HS-27A (cell line): ENCODE measurements at places on chromosomes 3 and 15.

DNA sequence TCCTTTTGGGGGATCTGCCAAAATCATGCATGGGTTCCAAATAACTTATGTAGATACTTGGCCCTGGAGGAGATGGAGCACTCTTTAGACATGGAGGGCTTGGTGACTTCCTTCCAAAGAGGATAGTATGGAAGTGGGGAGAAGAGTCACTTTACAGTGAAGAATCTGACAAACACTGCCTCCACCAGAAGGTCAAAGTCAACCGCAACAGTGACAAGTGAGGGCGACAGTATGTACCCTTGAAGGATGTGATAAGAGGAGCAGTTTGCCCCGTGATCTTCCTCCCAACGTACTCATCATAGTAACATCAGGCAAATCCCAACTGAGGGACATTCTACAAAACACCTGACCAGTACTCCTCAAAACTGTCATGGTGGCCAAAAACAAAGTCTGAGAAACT is 62.0 kb downstream of the LMCD1 start:
- DNase-seq = no peak

- no peak for DNase-seq
These were observed 4.0 kb upstream of the IL17RE start for GRCh38 chr3:9898467-9899241.

- no peak for DNase-seq
These were observed 554.4 kb downstream of the IGSF11 start for GRCh38 chr3:118480101-118480860.

- no peak for DNase-seq
These were observed 826.1 kb downstream of the AGBL1 start for GRCh38 chr15:86905625-86906256.

DNA sequence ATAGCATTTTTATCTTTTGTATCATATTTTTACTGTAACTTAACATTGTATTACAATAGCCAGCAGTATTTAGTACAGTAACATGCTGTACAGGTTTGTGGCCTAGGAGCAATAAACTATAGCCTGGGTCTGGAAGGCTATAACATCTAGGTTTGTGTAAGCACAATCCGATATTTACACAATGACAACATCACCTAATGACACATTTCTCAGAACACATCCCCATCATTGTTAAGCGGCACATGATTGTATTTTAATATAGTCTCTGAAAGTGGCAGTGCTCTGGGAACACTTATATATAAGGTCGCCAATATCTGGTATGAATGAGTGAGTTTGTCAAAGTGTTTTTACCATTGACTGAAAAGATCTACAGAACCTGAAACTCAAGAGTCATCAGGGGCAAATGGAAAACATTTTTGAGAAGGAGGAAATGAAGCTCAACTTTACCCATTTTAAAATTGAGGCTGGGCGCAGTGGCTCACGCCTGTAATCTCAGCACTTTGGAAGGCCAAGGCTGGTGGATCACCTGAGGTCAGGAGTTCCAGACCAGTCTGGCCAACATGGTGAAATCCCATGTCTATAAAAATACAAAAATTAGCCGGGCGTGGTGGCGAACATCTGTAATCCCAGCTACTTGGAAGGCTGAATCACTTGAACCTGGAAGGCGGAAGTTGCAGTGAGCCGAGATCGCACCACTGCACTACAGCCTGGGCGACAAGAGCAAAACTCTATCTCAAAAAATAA is 38.8 kb upstream of the TNFSF10 start:
- no peak for DNase-seq

DNA sequence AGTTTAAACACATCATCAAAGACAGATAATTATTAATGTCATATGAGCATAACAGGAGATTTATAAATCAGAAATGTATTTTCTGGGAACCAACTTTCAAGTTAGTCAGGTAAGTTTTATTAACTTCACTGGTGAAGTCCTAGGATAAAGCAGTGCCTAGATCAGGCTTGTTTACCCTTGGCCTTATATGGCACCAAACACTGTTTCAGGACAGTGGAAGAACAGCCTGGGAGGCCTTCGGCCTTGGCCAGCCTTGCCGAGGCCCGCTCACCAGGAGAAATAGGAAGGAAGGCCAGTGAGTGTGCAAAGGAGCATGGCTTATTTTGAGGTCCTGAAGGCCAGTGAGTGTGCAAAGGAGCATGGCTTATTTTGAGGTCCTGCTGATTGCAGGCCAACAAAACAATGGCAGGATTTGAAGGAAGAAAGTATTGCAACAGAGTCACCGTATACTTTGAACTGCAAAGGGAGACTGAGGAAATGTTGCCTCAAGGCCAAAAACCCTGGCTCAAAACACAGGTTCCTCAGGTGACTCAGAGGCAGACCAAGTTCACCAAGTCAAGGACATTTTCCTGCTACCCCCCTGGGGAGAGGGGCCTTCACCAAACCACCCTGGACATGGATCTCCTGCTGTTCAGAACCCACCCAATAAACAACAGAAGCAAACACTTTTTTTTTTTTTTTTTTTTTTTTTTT is 174.3 kb downstream of the TP63 start:
- no peak for DNase-seq

DNA sequence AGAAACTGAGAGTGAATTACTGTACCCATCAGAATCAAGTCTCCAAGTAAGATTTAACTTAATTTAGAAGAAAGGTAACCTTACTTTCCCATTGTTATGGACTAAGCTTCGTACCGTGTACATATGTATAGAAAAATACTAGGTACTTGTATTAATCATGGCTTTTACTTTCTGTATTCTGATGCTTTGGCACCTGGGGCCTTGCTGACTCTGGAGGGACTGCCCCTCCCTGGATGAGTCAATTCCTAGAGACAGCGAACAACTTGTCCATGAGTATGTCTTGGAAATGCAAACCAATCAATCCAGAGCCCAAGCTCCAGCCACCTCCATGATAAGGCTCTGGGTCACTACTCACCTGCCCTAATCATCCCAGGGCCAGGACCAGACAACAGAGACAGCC is 50.0 kb upstream of the DGKG start:
- no peak for DNase-seq

- DNase-seq = no peak
These were observed 45.0 kb upstream of the FSTL1 start for GRCh38 chr3:120495809-120496208.

- peak; percentile 51 for DNase-seq
These were observed 53.6 kb upstream of the MYO5C start for GRCh38 chr15:52349052-52349700.

- no peak for DNase-seq
These were observed 79.2 kb upstream of the ABHD17C start for GRCh38 chr15:80615783-80616391.

GRCh38 chr15:31135523-31135922 is 34.0 kb upstream of the TRPM1 start:
- DNase-seq = no peak

DNA sequence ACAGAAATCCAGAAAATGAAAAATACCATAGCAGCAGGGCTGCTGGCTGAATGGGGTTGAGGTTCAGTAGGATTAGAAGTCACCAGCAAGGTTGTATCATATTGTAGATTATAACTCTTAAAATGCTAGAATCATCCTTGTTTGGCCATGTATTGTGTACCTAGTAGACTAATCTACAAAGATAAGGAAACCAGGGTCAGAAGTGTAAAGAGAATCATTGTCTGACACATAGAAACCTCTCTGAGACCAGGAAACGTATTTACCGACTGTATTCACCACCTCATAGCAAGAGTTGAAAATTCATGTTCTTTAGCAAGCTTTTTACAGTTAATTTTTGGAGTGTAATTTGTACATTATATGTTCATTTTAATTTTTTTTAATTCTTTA is 168.8 kb downstream of the ECT2 start:
- DNase-seq = no peak

DNA sequence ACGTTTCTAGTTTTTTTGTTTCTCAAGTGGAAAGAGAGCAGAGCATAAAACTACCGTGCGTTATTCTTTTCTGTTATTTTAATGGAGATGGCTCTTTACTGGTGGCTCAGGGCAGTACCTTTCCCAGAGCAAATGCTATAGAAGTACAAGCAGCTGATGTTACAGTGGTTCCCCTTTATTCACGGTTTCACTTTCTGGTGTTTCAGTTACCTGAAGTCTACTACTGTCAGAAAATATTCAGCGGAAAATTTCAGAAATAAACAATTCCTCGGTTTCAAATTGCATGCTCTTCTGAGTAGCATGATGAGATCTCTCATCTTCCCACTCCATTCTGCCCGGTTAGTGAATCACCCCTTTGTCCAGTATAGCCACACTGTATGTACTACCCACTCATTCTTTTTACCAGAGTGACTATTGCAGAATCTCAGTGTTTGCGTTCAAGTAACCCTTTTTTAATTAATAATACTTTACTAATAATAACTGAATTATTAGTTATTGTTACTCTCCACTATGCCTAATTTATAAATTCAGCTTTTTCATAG is 597.5 kb upstream of the ROBO2 start:
- no peak for DNase-seq

DNA sequence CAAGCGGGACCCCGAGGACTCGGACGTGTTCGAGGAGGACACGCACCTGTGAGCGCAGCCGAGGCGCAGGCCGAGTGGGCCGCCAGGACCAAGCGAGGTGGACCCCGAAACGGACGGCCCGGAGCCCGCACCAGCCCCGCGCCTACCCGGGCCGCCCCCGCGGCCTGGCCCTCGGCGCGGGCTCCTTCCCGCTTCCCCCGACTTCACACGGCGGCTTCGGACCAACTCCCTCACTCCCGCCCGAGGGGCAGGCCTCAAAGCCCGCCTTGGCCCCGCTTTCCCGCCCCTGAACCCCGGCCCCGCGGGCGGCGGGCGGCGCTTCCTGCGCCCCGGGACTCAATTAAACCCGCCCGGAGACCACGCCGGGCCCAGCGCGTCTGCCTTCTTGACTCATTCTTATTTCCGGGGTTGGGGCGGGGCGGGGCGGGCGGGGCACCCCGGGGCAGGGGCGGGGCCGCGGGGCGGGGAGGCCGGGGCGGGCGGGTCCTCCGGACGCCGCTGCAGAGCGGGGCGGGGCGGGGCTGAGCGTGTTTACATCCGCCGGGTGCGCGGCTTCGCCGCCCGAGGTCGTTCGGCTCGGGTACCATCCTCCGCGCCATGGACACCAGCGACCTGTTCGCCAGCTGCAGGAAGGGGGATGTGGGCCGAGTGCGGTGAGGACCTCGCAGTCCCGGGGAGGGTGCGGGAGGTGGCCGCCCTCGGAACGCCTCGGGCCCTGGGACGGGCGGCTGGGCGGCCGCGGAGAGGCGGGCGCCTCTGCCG is at the start of gene ABTB1:
TSS of gene ABTB1 (plus strand) at position 524 of the 762 bp plus-strand sequence. CDS start at position 598, 74 bp downstream.
- no peak for DNase-seq

- DNase-seq = no peak
These were observed 7.0 kb downstream of the FNDC3B start for GRCh38 chr3:172046268-172046915.

DNA sequence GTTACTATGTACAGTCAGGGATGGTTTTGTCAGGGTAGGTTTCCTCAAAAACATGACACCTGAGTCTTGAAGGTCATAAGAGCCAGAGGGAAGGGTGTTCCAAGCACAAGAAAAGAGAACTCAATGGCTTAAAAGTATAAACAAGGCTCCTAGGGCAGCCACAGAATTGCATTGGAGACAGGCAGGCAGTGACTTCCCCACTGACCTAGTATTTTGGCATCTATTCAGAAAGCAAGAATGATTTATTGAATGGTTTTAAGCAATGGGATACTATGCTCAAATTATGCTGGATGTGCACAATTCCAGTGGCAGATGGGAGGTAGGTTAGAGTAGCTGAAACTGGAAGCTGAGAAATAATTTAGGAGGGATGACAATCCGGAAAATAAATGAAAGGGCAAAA is 54.0 kb downstream of the TSC22D2 start:
- DNase-seq = no peak

DNA sequence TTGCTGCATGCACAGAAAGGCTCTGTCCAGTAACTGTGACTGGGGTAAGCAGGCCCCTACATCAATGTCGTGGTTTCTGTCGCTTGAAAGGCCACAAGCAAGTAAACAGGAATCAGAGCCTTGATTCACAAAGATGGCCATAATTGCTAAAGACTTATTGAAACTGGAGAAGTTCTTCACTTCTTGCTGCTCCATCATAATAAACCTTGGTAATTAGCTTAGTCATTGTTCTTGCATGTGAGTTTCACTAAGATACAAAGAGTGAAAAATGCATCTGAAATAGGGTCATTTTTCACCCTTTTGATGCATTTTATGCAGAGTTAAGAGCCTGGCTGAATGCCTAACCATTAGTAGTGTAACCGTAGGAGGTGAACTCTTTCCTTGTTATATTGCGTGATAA is 3.2 kb downstream of the SEMA6D start:
- DNase-seq = no peak

DNA sequence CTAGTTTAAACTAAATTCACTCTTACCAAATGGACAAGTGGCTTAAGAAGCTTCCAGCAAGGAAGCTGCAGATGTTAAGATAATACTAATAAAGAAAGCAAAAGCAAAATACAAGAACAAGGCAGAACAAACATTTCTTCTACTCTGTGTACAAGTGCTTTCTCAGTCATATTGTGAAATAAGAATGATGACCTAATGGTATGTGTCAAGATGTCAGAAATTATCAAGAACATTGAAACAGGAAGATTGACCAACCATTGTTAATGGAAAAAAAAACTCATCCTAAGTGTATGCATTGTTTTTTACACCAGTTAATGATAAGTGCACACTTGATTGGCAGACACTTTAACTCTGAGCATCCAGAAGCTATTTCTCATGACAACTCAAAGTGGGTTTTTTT is 65.4 kb upstream of the P2RY1 start:
- no peak for DNase-seq

DNA sequence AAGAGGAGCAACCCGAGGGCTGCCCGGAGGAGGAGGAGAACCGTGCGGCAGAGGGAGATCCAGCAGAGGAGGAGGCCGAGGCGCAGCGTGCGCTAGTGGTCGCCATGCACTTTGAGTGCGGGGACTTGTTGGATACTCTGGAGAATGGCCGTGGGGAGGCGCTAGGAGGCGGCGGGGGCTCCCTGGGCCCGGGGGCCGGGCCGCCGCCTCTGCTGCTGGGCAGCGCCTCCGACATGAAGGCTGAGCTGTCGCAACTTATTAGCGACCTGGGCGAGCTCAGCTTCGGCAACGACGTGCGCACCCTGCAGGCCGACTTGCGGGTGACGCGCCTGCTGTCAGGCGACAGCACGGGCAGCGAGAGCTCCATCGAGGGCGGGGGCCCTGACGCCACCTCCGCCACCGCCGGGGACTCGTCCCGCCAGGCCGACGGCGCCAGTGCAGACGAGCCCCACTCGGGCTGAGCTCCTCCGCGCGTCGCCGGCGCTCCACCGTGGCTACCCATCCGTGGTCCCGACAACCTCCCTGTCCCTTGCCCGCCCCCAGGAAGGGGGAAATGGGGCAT is 2.0 kb downstream of the FAM43A start:
- DNase-seq = no peak

GRCh38 chr3:177463863-177464262 is 266.6 kb upstream of the TBL1XR1 start:
- peak; percentile 62 for DNase-seq

GRCh38 chr3:197847866-197848401 is 56.9 kb downstream of the LRCH3 start:
- DNase-seq = no peak

- no peak for DNase-seq
These were observed 117.1 kb downstream of the NEK11 start for GRCh38 chr3:131143802-131144201.

DNA sequence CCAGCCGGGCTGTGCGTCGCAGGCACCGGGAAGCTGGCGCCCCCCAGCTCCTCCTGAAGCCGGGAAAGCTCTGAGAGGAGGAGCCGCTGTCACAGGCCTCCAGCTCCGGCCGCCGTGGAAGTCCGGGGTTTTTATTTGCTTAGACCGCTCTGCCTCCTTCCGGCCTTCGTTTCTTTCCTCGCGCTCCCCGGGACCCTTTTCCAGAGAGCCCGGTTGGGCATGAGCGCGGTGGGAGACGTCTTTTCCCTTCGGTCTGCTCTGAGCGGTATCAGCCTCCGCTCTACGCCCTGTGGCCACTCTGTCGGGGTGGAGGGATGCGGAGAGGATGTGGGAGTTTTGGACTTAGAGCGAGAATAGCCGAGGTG is 559 bp downstream of the SENP5 start:
- no peak for DNase-seq
